Fibroblast of skin of right biceps (primary cell): ENCODE measurements at places on chromosomes 4 and X.

DNA sequence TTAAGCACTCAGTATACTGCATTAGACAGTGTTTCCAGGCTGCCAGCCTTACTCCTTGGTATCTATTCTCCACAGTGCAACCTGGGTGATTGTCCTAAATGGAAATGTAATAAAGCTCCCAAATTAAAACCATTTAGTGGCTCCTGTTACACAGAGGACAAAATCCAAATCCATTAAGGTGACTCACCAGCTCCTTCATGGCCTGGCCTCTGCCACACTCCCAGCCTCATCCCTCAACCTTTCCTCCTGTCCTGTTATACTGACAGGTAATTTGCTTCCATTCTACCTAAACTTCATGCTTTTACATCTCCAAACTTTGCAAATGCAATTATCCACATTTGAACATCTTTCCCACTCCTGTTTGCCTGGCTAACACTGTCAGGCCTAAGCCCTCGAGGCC is 140.3 kb downstream of the INPP4B start:
- DNase-seq = no peak

GRCh38 chr4:114108869-114109268 is 129.4 kb upstream of the ARSJ start:
- peak; percentile 42 for DNase-seq

GRCh38 chr4:158496030-158496741 is 25.5 kb upstream of the RXFP1 start:
- DNase-seq = no peak

- no peak for DNase-seq
Measured at GRCh38 chr4:34362654-34363053, 1881.7 kb downstream of the ARAP2 start.

DNA sequence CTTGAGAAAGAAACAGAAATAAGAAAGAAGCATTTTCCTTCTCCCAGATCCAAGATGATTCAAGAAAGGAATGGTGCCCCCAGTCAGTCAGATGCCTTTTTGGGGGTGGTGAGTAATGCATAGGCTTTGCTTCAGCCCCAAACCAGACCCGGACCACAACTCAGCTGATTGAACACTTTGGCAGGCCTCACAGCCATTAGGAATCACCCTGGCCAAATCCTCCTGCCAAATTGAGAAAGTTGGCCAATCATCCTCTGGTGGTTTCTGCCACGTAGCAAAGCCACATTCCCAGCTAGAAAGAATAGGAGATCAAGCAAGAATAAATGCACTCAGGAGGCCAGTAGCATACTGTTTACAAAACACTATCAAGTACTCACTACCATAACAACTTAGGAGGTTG is 33.7 kb downstream of the FRMD7 start:
- DNase-seq = peak; percentile 42

GRCh38 chr4:112968451-112969159 is 80.8 kb upstream of the ANK2 start:
- DNase-seq = peak; percentile 38

- peak; percentile 78 for DNase-seq
Measured at GRCh38 chr4:156959298-156959702, 12.3 kb downstream of the PDGFC start.

GRCh38 chrX:77396781-77397180 is 50.4 kb upstream of the FGF16 start:
- DNase-seq = no peak

DNA sequence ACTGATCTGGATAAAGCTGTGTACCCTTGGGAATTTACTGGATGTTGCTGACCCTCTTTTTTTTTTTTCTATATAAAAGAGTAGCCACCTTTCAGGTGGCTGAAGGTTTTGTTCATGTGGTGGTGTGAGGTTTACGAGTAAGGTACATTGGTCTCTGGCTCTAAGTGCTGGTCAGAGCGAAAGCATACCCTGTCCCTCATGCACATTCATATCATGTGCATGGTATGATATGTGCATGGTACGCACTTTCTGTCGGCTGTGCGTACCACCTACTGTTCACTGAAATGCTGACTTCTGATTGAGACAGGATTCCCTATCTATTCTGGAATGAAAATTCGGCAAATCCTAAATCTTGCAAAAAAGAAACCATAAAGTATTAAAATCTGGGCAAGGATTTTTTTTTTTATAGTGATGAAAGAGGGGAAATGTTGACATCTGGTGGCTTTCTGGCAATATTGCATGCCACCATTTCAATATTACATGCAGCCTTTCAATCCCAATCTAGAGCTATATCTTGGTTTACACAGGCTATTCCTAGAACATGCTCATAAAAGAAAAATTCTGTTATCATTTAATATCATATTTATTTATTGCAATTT is 32.8 kb downstream of the FAM149A start:
- peak; percentile 19 for DNase-seq
